Epithelial cell of prostate (primary cell): ENCODE measurements at places on chromosomes 1 and 21.
A peak's percentile ranks its signal among the peaks of the same experiment; 100 is the strongest.

- no peak for DNase-seq
Observed at GRCh38 chr21:41967708-41968107, 13.9 kb upstream of the C2CD2 start.

DNA sequence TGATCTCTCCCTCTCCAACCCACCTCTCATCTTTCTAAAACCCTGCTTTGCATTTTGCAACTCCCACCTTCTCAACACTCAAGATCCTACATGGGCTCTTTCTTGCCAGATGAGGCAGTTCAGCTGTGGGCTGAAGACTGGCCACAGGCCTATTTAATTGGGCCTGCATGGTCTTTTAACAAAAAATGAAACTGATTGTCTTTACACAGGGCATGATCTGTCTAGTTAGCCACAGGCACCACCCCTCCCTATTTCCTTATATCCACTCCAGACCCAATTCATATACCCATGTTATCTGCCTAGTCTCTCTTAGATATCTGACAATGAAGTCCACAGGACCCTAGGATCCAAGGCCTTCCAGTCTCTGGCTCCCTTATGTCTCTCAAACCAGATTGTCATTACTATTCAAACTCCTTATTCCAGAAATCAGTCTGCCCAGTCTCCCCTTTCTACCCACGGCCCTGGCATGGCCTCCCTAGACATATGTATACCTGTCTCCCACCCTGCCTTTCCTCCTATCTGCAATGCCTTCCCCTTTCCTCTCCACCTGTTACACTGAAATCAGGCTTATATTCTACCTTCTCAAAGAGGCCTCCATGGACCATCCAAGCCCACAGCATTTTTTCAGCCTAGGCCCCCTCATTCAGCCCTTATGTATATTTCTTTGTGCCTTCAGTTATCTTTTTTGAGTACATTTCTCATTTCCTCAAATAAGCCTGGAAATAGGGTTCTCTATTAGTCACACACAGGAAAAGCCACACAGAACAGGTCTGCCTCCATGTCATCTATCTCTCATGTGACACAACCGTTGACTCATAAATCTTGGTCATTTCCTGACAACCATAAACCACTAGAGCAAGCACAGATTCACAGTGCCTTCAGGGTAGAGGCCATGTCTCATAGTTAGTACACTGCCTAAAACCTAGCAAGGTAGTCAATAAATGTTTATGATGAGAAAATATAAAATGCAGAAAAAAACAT lies 39.0 kb downstream of the LPAR3 start:
- peak; percentile 91 for DNase-seq

DNA sequence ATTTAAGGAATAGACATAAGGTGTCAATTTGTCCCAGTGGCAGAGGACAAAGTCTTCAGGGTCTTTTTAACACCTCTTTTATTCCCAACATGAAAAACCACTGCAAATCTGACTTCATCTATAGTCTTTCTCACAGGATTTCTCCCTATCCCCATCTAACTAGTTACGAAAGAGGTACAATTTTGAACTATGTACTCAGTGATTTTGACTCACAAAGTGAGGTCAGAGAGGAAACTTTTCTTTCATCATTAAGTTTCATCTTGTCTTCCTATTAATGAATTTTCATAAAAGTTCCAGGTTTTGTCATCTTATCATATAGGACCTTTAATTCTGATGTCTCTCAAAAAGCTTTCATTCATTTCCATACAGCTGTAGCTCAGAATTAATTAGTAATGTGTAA lies 63.3 kb downstream of the ASH1L start:
- DNase-seq, result no peak

- DNase-seq, result no peak
Observed at GRCh38 chr21:33025489-33026442, at the start of gene OLIG2. TSS of gene OLIG2 (plus strand) at chr21:33025935. CDS start at chr21:33026863, 928 bp downstream.

DNA sequence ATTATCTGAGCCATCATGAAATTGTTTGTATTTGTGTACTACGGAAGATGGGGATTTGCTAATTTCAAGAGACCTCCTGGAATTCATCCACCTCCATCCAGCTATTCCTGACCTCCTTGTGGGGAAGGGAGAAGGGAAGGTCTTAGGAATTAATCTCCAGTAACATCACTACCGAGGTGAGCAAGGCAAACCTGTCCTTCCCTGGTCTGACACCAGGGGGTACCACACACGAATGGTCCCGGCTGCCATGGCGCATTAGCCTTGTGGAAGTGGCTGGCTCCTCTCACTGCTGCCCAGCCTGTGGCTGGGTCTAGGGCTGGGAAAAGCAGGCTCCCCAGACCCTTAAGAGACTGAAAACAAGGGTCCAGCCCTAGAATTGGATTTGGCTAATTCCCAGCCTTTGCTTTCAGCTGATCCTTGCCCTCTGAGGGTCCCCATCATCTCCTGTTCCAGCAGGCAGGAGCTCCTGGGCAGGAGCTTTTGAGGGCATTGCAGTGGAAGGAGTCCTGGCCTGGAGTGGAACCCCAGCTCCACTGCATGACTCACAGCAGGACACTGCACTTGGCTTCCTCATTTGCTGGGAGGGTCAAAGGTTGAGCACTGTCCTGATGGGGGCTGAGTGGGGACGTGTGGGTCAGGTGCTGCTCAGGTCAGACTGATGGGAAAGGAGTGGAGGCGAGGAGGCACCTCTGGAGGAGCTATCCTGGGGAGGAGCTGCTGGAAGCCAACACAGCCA lies 34.8 kb downstream of the RIMS3 start:
- DNase-seq, result no peak

GRCh38 chr1:244834543-244835275 lies 749 bp upstream of the COX20 start:
- DNase-seq, result peak; percentile 39

- DNase-seq, result no peak
Observed at GRCh38 chr1:16067127-16067768, 6.2 kb downstream of the FAM131C start.

GRCh38 chr1:217924924-217925323 lies 293.8 kb downstream of the SPATA17 start:
- no peak for DNase-seq
